ENCODE measurements at places on chromosomes 13 and 19. TPM values are rescaled to one million over a fixed set of nuclear protein-coding genes. Genes with fewer than 3 reads are reported as not detected.

DNA sequence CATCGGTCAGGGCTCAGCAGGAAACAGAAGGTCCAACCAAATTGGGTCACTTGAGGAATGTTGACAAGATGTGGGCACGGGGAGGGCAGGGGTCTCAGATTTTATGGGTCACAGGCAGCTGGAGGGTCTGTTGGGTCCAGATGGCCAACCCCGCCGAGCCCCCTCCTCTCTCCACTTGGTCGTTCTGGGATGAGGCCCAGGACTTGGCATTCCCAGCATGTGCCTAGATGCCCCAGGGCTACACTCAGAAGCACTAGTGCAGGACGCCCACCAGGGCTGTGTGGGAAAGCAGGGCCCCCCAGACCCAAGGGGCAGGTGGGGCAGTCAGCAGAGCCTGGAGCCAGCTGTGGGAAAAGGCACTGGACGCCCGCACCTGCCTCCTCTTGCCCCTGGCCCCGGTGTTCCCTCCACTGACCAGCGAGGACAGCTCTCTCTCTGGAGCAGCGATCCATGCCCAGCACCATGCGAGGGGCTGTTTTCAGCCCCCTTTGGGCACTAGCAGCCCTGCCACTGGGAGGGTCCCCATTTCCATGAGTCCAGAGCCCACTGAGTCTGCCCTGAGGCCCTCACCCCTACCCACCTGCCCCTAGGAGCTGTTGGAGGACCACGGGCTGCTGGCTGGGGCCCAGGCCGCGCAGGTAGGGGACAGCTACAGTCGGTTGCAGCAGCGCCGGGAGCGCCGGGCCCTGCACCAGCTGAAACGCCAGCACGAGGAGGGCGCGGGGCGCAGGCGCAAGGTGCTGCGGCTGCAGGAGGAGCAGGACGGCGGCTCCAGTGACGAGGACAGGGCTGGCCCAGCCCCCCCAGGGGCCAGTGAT, 26.0 kb downstream of the DHX34 start:
- no peak for DNase-seq

DNA sequence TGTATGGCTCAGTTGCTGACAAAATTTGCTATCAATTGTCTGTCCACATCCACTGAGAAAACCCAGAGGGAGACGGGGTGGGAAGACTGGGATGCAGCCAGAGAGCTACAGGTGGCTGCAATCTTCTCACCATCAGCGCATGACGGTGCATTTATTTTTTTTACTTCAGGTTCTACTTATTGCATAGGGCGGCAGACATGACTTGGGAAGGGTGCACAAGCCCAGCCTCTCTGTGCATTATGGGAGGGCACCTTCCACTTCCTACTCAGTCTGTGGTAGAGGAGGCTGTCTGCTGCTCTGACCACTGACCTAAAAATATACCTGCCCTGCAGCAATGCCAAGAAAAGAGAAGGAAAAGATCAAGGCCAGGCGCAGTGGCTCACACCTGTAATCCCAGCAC, 73.1 kb downstream of the ABCC4 start:
- DNase-seq = no peak

GRCh38 chr13:84994582-84994981, 804.6 kb downstream of the SLITRK6 start:
- DNase-seq = no peak

DNA sequence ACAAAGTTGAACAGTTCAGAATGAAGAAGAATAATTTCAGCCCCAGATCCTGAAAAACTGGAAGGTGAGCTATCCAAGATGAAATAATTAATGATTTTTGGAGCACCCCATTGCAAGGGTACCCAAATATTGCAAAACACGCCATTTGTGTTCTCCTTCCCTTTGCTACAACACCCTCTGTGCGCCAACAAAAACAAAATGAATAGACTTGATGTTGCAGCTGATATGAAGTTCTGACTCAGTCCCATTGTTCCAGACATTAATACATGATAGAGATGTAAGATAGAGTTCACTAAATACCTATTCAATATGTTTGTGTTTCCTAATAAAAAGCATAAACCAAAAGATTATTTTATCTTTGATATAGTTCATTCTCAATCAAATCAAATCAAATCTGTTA, 287.5 kb upstream of the SOX21 start:
- no peak for DNase-seq

PSG3 gene
- total RNA-seq = not detected

DNA sequence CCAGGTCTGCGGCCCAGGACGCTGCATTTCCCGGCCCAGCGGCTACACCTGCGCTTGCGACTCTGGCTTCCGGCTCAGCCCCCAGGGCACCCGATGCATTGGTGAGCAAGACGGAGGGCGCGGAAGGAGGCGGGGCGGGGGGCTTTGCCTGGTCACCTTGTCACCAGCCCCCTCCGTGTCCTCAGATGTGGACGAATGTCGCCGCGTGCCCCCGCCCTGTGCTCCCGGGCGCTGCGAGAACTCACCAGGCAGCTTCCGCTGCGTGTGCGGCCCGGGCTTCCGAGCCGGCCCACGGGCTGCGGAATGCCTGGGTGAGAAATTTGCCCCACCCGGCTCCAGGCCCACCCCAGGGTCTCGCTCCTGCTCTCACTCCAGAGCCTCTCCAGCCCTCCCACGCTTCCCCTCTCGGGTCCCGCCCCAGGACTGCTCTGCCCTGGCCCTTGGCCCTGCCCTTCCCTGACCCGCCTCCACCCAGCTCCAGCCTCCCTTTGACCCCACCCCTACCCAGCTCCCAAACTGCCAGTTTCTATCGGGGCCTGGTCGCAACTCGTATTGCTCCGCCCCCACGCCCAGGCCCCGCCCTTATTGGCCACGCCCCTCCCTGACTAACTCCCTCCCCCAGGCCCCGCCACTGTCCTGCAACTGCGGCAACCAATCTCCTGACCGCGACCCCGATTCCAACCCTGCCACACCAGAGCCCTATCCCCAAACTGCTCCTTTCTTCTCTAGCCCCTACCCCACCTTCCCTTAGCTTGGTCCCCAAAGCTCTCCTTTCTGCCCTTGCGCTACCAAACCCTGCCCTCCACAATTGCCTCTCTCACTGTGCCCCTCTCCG, 8.6 kb downstream of the LTBP4 start:
- peak; percentile 89 for DNase-seq

- no peak for DNase-seq
These were observed 246.2 kb downstream of the GPC6 start for GRCh38 chr13:93472814-93473296.

FFAR1 gene
- total RNA-seq = 5.0 TPM

PLPPR2 gene
- 42.5 TPM for total RNA-seq

DNA sequence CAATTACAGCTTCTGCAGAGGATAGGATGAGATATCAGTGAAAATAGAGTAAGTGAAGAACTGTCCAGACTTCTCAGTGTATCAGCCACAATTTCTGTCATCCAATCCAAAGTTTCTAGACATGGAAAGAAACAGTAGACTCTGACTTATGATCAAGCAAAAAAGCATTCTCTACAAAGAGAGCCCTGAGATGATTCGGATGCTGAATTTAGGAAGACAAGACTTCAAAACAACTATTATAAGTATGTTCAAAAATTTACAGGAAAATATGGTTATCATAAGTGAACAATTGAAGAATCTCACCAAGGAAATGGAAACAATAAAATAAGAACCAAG, 238.2 kb upstream of the IRS2 start:
- DNase-seq = no peak

GRCh38 chr19:1105008-1105872, 1.4 kb downstream of the GPX4 start:
- peak; percentile 69 for DNase-seq

MEDAG gene
- 15.0 TPM for total RNA-seq

C5AR2 gene
- total RNA-seq = 1.8 TPM

ELSPBP1 gene
- total RNA-seq = not detected

DNA sequence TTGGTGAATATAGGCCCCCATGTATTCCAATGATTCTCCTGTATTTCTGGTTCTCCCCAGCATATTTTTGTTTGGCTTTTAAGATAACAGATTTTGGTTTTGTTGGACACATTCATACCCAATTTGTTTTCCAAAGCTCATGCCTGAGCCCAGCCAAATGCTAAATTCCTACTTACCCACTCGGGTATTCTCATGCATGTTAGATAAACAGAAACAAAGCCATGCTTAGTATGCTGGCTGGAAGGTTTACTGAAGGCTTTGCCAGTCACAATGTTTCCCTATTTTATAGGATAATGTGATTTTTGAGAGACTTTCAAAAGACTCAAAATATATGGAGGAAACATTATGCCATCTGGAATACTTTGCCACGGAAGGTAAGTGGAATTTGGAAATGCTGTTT, 206.8 kb downstream of the ATP8A2 start:
- DNase-seq = no peak

GRCh38 chr13:82294226-82294625, 1588.0 kb downstream of the SLITRK1 start:
- no peak for DNase-seq

DNA sequence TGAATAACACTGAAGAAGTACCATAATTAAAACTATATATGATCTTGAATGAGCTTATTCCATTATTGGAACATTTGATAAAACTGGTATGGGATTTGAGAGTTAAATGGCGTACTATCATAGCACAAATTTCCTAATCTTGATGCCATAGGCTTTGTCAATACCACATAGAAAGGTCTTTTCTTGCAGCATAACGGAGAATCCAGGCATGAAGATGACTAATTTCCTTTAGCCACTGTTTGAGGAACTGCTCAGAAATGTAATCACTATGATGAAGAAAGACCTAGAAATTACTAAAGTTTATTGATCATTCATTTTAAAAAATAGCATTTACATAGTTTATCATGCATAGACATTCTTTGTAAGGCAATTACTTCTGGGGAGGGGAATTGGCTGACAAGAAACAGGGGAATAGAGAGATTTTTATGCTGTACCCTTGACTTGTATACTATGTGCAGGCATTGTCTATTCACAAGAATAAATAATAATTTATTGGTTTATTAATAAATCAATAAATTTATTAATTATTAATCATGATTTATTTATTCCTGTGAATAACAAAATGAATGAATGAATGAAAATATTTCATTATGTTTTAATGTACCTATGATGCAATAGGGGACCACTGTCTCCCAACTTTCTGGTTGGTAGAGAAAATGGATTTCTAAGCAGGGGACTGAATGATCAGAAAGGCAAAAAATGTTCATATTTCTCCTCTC, 2676.6 kb downstream of the PCDH9 start:
- no peak for DNase-seq

DNA sequence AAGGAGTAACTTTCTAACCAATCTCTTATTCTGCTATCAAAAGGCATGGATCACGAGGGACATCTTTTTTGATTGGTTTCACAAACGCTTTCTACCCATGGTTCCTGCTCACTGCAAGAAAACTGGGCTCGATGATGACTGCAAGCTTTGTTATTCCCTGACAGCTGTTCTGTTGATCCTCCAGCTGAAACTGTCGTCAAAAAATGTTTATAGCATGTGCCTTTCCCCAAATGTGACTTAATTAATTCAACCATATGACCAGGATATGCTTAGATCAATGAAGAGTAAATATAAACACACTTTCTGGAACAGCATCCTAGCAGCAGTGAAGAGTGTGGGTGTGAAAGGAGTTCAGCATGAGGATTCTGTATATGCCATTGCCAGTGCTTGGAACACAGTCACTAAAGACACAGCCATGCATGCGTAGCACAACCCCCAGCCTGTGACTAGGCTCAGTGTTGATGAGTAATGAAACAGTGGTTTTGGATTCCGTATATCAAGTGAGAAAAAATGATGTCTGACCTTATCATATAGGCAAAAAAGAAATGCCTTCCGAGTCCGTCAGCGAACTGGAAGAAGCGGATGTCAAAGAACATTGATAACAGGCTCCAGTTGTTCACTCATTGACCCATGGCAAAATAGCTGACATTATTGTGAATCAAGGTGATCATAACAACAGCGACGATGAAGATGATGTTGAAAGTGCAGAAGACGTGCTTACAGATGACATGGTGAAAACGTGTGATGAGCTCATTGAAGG, 347.4 kb downstream of the FGF9 start:
- DNase-seq = no peak

DNA sequence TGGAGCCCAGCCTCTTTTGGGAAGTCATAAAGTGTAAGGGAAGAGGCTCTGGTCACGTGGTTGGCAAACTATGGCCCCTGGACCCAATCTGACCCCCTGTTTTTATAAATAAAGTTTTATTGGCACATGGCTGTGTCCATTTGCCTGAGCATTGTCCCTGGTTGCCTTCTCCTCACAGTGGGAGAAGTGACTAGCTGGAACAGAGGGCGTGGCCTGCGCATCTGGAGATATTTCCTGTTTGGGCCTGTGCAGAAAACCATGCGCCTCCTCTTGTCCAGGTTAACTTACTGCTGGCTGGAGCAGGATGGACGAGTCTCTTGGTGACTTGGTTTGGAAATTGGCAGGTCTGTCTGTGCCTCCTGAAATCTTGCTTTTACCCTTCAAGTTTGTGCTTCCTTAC, 48.3 kb downstream of the KDM4B start:
- DNase-seq = no peak

GRCh38 chr13:79191501-79191900, 214.6 kb downstream of the RBM26 start:
- DNase-seq = no peak

DNA sequence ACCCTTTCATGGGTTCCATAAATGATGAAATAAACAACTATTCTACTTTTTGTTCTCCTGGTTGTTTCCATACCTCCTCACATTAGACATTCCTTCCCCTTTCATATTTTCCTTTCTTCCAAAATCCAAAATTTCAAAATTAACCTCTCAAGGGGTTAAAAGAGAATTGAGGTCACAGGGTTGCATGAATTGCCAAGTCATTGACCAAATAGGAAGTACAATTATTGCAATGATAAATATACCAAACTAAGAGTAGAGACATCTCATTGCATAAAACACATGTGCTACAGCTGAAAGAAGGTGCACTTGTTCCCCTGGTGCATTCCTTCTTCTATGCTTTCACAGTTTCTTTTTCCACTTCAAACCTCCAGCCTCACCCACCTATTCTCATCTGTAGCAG, 136.1 kb downstream of the KCTD12 start:
- no peak for DNase-seq

GRCh38 chr19:14840206-14840605, 5.2 kb upstream of the OR7A5 start:
- no peak for DNase-seq

SIGLEC10 gene
- 4.6 TPM for total RNA-seq

ARHGAP45 gene
- 8.9 TPM for total RNA-seq
